Stimulated activated CD8-positive, alpha-beta memory T cell treated with anti-CD3 and anti-CD28 coated beads, Interleukin-7, amount 100 ng/mL, for 1 hour (primary cell): ENCODE measurements at places on chromosomes 3 and 15.

GRCh38 chr3:190666821-190667220 lies 152.9 kb downstream of the IL1RAP start:
- no peak for DNase-seq

DNA sequence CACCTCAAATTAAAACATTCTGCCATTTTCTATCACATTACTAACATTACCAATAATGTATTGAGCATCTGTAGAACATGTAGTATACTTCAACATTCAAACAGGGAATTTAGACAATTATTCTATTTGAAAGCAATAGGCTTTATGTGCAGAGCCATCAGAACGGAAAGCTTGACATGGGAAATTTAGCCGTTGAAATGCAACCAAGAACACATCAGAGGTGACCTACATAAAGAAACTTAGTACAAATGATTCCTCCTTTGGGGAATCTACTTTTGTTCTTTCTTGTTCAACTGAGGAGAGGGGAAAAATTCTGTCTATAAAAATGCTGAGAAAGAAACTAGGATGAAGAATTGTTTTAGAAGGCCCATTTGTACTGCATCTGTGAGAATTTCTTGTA lies 38.6 kb upstream of the RBMS3 start:
- DNase-seq = no peak

DNA sequence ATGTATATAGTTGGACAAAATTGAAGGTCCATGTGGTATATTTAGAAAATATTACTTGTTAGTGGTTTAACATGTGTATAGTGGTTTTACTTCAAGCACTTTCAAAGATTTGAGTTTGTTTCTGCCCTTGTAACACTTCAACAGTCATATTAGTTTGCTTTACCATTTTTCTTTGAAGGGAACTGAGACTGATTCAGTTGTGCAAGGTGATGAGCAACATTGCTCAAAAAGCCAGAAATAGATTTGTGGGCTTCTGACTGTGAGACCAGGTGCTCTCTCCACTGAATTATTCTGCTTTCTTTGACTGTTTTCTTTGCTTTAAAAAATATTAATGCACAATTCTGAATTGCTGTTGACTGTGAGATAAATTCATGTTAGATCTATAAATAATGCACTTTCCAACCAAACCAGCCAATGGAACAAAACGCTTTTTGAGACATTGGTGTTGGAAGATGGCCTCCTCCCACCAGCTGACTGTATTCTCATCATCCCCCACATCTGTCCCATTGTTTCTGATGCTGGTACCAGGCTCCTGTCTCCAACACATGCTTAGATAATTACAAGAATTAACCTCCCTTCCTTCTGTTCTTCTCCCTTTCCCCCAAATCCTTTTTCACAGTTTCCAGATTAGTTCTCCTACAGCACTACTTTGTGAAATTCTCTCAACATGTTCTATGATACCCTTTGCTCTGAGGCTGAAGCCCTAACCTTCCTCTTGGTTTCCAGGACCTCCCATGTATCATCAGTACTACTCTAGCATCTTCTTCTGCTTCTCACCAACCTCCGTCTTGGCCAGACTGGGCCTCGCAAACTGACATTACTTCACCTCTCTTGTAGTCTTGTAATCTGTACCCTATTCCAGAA lies 27.9 kb downstream of the PLCL2 start:
- DNase-seq = no peak

DNA sequence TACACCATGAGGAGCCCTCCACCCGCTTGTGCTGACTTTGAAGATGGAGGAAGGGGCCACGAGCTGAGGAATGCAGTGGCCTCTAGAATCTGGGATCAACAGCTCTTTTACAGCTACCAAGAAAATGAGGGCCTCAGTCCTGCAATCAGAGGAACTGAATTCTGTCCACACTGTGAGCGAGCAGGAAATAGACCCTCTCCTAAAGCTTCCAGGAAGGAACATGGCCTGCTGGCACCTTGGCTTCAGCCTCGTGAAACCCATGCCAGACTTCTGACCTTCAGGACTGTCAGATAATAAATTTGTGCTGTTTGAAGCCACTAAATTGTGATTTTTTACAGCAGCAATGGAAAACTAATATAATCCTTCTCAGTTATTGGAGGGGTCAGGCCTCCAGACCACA lies 61.9 kb downstream of the RAB11A start:
- no peak for DNase-seq

DNA sequence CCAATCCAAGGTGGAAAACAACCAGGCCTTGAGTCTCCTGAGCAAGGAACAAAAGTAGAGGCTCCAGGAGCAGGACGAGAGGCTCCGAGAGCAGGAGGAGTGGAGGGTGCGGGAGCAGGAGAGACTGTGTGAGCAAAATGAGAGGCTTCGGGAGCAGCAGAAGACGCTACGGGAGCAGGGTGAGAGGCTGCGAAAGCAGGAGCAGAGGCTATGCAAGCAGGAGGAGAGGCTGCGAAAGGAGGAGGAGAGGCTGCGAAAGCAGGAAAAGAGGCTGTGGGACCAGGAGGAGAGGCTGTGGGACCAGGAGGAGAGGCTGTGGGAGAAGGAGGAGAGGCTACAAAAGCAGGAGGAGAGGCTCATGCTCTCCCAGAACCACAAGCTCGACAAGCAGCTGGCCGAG lies 60.3 kb upstream of the UBE2Q2 start:
- no peak for DNase-seq

DNA sequence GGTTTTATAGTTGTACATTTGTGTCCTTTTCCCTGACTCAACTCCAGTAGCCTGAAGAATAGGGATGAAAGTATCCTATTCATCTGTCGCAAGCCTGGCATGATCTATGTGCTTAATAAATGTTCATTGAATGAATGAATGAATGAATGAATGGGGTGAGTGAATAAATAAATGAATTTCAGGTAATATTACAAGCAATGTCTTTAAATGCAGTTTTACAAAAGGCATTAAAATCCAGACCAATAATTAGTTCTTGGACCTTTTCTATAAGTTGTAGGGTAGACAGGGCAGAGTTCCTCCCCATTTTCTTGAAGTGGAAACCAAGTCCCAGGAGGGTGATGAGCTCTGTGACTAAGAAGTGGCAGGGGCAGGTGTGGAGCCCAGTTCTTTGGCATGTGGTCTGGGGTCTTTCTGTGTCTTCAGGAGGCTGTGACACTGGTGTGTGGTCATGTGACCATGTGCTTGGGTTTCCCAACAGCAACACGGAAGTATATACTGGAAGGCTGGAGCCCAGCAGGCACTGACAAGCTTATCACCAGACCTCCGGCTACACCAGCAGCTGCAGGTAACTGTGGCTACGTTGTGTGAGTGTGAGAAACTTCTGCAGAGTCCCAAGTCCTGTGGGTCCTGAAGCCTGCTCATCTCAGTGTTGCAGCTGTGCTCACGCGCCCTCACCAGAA lies 18.3 kb downstream of the XYLB start:
- DNase-seq = no peak
